ENCODE measurements at places on chromosomes 7 and 10. TPM values are rescaled to one million over a fixed set of nuclear protein-coding genes. Genes with fewer than 3 reads are reported as not detected.

TSPAN12 gene
- total RNA-seq, result 56.9 TPM

ZNF804B gene
- total RNA-seq, result not detected

CFAP70 gene
- 1.5 TPM for total RNA-seq

PAPSS2 gene
- total RNA-seq, result 8.6 TPM

DNAJC30 gene
- total RNA-seq, result 11.8 TPM

GAD2 gene
- total RNA-seq, result not detected

CREB5 gene
- total RNA-seq, result 4.7 TPM

CARD11 gene
- 0.22 TPM for total RNA-seq

VAX1 gene
- not detected for total RNA-seq

CTAGE6 gene
- total RNA-seq, result 0.11 TPM

KDM7A gene
- 11.9 TPM for total RNA-seq

TCERG1L gene
- not detected for total RNA-seq

CTNNA3 gene
- 129 TPM for total RNA-seq
